ENCODE measurements at places on chromosomes 6 and 20.

DNA sequence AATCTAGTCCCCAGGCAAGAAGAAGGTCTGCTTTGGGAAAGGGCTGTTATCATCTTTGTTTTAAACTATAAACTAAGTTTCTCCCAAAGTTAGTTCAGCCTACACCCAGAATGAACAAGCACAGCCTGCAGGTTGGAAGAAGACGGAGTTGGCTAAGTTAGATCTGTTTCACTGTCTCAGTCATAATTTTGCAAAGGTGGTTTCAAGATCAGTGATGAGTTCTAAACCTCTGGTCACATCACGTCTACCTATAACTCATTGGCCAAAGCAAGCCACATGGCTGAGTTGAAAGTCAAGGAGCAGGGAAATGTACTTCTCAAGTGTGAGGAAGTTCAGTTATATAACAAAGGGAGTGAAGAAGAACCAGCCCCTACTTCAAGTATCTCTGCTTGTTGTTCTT is 50.5 kb upstream of the ECI2 start:
- DNase-seq: no peak

DNA sequence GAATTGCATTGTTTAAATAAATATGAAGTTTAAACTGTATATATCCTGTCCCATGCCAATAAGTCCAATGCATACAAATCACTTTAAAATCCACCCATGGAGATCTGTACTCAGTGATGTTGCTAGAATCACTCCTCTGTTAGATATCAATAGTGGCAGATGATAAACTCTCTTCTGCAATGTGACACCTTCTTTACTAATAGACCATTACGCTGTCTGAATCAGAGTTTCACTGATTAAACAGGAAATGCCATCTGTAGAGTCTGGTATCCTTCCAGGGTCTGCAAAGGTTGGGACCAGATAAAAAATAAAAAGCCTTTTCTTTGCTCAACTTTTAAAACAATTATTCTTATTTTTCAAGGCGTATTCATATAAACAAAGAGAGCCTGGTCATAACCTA is 134.5 kb downstream of the EDN3 start:
- no peak for DNase-seq

DNA sequence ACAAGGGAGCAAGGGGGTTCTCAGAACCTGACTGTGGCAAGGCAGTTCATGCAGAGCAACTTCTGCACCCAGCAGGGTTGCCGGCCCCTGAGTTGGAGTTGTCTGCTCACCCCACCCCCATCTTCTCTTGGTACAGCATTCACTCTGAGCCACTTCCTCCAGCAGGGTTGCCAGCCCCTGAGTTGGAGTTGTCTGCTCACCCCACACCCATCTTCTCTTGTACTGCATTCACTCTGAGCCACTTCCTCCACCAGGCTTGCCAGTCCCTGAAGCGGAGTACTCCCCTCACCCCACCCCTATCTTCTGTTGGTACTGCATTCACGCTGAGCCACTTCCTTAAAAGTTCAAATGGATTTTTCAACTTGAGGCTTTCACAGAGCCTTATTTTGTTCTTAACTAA is 79.7 kb upstream of the SYNDIG1 start:
- peak; percentile 84 for DNase-seq

- no peak for DNase-seq
Observed at GRCh38 chr6:5729080-5729434, 277.7 kb downstream of the NRN1 start.

DNA sequence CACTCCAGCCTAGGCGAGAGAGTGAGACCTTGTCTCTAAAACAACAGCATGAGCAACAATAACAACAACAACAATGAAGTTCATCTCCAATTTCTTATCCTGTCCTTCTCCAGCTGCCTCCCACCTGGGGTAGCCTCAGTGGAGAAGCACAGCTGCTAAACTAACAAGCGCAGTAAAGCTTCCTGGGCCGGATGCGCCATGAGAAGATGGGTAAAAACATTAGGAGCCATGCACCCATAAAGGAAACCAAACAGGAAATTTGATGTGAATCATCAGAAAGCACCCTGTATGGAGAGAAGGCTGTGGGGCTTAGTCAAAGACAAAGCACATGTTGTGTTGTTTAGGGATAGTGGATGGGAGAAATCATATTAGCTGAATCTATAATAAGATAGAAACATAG is 61.1 kb upstream of the CCN6 start:
- no peak for DNase-seq

DNA sequence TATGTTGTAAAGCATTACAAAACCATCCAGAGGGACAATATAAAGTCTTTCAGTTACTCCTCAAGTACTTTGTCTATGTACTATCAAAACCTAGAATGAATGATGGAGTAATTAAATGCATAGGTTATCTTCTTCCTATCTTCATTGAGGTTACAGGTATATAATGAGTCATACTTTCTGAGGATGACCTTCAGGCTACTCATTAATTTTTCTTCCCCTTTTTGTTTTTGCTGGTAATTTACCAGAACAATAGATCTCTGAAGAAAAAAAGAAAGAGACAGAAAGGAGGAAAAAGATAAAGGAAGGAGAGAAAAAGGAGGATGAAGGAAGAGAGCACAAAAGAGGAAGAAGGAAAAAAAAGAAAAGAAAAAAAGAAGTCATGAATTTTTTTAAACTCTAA is 398.4 kb downstream of the TBC1D32 start:
- DNase-seq: no peak

DNA sequence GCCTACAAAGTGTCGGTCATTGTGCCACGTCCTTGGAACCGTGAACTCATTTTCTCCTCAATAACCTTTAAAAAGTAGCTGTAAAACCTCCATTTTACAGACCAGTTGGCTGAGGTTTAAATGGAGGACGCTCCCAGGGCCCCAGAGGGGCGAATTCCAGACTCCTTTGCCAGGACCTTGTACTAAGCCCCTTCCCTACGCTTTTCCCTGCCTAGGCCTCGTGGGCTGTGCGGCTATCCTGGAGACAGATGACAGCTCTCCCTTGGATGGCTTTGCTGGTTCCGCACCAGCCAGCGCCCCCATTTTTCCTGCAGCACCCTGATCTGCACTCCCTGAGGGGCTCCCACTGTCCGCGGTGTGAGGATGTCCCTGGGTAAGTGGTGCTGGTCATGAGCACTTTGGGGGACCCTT is 12.1 kb upstream of the SNHG17 start:
- DNase-seq: no peak

DNA sequence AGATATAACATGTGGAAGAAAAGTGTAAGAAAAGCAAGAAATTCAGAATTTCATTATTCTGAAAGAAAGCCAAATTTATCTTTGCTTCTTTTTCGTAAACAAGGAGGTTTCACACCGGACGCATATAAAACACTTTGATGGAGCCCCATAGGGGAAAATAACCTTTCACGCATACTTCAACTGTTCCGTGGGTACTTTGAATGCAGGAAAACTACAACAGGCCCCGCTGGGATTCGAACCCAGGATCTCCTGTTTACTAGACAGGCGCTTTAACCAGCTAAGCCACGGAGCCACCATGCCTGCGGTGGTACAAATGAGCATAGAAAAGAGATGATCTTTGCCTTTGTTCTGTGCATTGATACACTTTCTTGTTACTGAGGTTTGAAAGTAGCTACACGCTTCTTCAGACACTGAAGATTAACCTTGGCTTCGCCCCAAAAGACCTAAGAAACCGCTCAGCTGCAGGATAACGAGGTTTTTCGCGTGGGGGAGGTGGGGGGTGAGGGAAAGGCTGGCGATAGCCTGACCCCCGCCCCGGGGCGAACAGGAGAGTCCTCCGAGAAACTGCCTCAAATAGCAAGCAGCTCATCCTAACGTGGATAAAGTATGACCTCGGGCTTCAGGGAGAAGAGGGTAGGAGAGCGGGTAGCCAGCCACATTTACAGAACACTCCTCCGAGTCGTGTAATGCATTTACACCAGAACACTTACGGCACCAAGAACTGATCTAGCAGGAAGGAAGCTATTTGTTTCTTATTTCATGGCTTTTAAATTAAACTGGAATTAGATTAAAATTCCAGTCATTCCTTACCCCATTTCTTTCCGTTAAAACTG is 5.3 kb upstream of the HMGN4 start:
- DNase-seq: peak; percentile 83

- no peak for DNase-seq
Observed at GRCh38 chr6:149890629-149891045, 7.3 kb downstream of the RAET1E start.

GRCh38 chr20:63067721-63068560 is 61.2 kb upstream of the BHLHE23 start:
- no peak for DNase-seq

- no peak for DNase-seq
Observed at GRCh38 chr6:8993111-8993510, 557.8 kb upstream of the SLC35B3 start.

DNA sequence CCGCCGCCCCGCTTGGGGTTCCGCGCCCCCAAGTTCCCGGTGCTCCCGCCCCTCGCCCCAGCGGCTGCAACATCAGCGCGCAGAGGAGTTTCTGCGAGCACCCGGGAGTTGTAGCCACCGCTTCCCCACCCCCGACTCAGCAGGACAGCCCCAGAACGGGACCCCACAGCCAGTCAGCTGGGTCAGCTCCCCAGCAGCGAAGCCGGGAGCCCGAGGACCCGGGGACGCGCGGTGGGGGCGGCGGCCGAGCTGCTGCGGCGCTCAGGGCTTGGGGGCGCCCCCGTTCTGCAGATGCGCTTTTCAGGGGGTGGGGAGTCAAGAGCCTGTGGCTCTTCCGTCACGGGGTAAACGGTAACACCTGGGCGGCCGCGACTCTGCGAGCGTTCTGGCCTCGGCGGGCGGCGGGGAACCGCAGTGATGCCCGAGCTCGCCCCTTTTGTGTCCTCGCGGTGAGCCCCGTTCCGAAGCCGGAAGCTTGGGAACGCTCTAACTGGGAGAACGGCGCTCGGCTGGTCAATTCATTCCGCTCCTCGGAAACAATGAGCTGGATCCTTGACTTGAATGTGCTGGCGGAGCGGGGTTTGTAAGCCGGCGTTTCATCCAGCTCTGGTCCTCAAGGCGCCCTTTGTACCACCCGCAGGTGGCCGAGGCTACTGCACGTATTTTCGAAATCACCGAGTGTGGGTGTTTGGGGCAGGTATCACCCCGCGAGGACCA is 774 bp downstream of the PLEKHG1 start:
- DNase-seq: peak; percentile 61

- DNase-seq: no peak
Observed at GRCh38 chr6:139852067-139852466, 477.6 kb upstream of the CITED2 start.

- DNase-seq: no peak
Observed at GRCh38 chr6:135972150-135972549, 120.6 kb downstream of the PDE7B start.

DNA sequence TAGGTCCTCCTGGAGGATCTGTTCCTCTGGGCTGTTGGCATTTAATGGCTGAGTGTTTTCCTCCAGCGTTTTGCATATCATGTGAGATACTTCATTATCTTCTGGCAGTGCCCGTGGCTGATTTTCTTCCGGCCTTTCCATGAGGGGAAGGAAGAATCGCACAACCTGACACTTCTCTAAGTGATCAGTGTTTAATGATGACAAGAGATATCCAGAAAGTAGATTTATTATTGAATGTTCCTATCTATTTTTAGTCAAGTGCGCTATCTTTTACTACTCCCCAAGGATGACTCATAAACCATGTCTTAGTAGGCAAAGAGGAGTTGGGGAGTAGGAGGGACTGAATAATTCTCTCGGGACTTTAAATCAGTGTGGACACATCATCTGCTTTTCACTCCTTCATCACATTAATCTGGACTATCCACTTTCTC is 149.7 kb downstream of the PLCB4 start:
- DNase-seq: no peak

GRCh38 chr20:47493175-47493962 is 8.3 kb upstream of the NCOA3 start:
- peak; percentile 20 for DNase-seq

- DNase-seq: no peak
Observed at GRCh38 chr20:17946572-17947473, 21.8 kb downstream of the SNX5 start.

DNA sequence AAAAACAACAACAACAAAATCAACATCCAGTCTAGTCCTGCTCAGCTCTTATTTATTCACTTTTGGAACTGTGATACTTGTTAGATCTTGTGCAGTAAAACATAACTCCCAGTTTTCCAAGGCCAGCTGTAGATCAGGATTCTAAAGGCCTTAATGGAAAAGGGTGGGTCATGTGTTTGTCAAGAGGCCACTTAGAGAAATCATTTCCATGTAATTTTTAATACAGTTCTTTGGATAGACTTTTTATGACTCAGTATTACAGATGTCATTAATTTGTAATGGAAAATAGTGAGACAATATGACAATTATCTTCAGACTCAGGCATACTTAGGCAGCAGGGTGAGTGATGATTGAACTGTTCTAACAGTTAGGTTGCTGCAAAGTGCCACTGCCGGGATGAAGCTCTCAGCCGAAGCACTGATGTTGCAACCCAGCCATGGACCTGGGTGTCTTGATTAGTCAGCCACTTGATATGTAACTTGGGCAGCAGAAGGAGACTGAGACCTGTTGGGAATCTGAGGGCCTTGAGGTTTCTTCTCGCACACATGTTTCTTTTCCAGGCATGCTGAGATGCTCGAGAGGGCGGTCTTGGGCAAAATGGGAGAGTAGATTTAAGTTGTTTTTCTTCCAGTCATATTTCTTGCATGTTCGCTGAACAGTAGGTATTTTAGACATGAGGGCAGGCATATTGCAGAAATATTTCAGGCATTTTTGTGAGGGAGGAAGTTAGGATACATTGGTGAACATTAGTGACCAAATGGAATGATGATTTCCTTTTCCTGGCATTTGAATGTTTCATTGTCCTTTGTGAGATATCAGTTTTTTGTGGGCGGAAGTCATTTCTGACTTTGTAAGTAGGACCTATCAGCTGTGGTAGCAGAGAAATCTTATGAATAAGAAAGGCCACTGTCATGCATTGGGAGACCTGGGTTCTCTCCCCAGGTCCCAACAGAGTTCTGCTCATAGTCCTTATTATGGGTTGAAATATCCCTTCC is 52.3 kb downstream of the SLX4IP start:
- no peak for DNase-seq

DNA sequence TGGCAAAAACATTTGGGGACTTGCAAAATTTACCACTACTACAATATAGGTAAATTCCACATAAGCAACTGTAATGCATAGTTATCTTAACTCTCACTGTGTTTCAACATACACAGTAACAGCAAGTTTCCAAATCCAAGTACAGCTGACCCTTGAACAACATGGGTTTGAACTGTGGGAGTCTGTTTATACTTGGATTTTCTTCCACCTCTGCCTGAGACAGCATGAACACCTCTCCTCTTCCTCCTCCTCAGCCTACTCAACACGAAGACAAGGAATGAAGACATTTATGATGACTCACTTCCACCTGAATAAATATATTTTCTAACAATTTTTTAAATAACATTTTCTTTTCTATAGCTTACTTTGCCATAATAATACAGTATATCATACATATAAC is 25.6 kb downstream of the MAN1A1 start:
- no peak for DNase-seq

Data from CD4-positive, CD25-positive, alpha-beta regulatory T cell (primary cell).